ENCODE measurements at places on chromosomes 2 and 18.

GRCh38 chr2:1515073-1515430 is 101.8 kb downstream of the TPO start:
- no peak for DNase-seq

DNA sequence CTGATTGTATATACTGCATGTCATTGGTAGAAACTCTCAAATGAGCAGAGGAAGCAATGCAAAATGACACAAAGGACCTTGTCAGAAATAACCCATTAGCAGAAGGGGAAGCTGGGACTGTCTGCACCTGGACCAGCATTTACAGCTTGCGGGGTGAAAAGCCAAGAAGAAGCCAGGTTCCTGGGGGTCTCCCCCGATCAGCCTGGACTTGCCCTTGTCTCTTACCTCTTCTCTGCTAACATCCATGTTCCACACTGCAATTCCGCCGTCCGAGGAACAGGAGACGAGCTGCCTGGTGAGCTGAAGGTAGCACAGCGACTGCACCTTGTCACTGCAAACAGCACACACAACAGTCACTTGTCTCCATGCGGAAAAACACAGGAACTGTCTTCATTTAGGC is 51.1 kb downstream of the WDFY1 start:
- DNase-seq = no peak

GRCh38 chr2:120174963-120175581 is 48.1 kb downstream of the TMEM185B start:
- DNase-seq = no peak

- no peak for DNase-seq
Observed at GRCh38 chr2:12694990-12695774, 21.6 kb upstream of the TRIB2 start.

- DNase-seq = no peak
Observed at GRCh38 chr2:14126846-14127245, 505.7 kb upstream of the LRATD1 start.

- DNase-seq = no peak
Observed at GRCh38 chr18:23106575-23106974, 28.7 kb upstream of the CABLES1 start.

GRCh38 chr18:22173221-22173927 is 4.0 kb downstream of the GATA6 start:
- DNase-seq = no peak

DNA sequence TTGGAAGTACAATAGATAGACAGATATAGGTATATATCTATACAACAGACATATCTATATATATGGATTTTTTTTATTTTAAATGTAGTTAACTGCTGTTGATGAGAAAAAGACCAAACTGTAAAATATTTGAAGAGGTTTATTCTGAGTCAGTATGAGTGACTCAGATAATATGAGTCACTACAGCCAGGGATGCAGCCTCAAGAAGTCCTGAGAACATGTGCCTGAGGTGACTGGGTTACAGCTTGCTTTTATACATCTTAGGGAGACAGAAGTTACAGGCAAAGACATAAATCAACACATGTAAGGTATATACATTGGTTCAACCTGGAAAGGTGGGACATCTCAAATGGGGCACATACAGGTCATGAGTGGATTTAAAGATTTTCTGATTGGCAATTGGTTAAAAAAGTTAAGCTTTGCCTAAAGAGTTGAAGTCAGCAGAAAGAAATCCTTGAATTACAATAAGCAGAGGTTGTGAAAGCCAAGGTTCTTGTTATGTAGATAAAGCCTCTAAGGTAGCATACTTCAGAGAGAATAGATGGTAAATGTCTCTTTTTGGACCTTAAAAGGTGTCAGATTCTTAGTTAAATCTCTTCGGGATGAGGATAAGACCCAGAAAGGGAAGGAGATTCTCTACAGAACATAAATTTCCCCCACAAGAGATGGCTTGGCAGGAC is 149.9 kb downstream of the RBM43 start:
- DNase-seq = no peak

DNA sequence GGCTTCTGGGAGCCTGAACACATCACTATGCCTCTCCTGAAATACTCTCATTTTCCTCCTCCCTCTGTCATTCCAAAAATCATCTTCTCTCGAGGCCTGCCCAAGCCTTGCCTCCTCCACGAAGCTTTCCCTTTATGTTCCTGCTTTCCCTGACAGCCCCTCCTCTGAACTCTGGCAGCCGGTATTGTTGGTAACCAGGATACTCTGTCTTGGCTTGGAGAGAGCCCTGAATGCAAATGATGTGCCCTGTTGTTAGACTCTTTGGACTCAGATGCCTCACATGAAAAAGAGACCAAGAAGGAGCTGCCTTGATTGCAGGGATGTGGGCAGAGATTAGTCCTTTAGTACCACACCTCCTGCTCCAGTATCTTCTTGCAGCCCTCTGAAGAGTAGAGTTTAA is 138.5 kb upstream of the DLX2 start:
- DNase-seq = no peak

GRCh38 chr2:212088353-212088752 is 450.2 kb downstream of the ERBB4 start:
- DNase-seq = no peak

GRCh38 chr2:30968660-30969397 is 161.6 kb upstream of the CAPN13 start:
- DNase-seq = no peak

GRCh38 chr2:150620855-150621254 is 133.4 kb upstream of the RND3 start:
- DNase-seq = no peak

DNA sequence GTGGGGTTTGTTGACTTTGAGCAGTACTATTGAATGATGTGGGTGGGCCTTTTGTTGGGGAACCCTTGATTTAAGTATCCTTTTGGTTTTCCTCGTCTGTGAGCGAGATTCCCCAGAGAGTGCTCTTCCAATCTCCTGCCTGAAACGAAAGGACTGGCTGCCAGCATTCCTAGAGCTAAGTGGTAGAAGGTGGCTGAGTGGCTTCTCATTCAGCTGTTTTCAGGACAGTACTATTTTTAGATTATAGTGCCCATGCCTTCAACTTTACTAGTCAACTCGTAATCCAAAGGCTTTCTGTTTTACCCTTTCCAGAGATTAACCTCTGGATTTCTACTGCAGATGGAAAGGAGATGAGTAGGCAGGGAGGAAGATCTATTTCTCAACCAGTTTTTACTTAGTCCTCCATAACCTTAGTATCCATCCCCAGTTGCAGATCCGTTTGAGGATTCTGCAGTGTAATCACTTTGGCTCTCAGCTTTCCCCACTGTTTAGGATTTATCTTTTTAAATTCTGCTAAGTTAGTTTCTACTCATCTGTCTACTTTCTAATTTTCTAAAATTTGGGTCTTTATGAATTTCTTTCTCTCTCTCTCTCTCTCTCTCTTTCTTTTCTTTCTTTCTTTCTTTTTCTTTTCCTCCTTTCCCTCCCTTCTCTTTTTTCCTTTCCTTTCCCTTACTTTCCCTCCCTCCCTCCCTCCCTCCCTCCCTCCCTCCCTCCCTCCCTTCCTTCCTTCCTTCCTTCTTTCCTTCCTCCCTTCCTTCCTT is 9.2 kb downstream of the SLC4A1AP start:
- no peak for DNase-seq

- DNase-seq = no peak
Observed at GRCh38 chr2:33620-34019, 12.7 kb downstream of the FAM110C start.

DNA sequence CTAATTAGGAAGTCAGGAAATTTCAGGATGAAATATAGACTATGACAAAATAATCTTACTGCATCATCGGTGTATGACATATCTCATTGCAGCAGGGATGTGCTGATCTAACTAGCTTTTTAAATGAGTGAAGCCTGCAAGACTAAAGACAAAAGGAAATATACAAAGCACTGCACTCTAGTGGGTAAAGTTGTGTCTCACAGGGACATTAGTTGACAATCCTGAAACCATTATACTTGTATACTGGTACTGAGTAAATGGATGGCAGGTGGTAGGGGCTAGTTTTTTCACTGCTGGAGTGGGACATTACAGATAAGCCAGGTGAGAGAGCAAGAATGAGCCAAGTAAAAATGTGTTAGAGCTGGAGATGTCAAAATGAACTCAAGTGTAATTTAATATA is 317.5 kb upstream of the RAB6C start:
- no peak for DNase-seq

DNA sequence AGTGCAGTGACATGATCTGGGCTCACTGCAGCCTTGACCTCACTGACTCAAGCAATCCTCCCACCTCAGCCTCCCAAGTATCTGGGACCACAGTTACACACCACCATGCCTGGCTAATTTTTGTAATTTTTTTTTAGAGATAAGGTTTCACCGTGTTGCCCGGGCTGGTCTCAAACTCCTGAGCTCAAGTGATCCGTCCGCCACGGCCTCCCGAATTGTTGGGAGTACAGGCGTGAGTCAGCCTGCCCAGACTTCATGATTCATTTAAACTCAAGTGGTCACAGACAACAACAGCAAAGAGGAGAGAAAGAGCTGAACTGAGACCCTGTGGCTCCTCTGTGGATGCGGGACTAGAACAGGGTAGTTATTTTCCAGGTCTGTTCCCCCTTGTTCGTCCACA is 83.0 kb downstream of the TSHZ1 start:
- DNase-seq = no peak

DNA sequence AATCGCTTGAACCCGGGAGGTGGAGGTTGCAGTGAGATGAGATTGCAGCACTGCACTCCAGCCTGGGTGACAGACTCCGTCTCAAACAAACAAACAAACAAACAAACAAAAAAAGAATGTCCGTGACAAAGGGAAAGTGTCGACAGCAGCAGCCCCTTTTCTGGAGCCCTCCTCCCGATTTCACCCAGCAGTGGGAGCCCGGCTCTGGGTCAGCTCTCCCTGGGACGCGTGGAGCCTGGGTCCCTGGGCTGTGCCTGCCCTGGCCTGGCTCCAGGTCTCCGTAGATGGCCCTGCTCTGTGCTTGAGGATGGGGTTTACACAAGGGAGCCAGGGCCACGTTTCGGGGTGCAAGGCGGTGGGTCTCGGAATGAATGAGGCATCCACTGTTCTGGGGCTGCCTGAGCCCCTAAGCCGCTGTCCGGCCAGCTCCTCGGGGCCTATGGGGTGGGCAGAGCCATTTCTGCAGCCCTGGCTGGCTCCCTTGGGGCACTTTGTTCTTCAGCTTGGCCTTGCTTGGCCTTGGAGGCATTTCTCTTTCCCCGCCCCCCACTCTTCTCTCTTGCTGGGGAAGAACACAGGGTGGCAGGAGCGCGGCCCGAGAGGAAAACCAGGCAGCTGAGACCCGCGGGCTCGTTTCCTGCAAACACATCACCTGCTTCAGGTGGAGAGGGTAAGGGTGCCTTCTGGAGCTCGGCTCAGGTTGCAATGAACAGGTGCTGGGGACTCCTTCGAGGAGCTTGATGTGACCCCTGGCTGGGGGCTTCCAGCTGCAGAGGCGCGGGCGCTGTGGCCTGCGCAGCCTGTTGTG is 29.1 kb downstream of the RTP5 start:
- DNase-seq = no peak

DNA sequence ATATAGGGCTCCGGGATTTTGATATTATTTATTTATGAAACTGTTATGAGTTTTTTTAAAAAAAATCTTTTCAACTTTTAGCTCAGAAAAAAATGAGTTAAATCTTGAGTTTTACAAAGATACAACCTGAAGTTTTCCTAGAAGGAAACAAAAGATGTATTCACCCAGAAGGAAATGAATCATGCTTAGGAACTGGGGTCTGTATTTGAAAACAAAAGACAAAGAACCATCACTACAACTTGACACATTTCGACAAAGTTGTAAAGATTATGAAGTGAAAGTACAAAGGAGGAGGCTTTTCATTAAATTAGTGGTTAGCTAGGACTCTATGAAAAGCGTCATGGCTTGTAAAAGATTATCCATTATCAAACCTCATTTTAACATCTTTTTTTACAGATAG is 143.3 kb downstream of the PDE1A start:
- DNase-seq = no peak

DNA sequence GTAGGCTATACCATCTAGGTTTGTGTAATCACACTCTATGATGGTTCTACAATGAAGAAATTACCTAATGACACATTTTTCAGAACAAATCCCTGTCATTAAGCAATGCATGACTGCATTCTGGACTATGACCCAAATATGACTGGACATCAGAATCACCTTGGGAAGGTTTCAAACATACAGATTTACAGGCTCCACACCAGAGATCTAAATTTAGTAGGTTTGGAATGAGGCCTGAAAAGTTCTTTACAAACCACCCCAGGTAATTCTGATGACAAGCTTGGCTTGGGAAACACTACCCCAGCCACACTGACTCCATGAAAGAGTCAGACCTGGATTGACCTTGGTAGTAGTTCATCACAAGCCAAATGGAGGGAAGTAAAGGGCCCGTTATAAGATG is 52.2 kb upstream of the NFE2L2 start:
- DNase-seq = no peak

DNA sequence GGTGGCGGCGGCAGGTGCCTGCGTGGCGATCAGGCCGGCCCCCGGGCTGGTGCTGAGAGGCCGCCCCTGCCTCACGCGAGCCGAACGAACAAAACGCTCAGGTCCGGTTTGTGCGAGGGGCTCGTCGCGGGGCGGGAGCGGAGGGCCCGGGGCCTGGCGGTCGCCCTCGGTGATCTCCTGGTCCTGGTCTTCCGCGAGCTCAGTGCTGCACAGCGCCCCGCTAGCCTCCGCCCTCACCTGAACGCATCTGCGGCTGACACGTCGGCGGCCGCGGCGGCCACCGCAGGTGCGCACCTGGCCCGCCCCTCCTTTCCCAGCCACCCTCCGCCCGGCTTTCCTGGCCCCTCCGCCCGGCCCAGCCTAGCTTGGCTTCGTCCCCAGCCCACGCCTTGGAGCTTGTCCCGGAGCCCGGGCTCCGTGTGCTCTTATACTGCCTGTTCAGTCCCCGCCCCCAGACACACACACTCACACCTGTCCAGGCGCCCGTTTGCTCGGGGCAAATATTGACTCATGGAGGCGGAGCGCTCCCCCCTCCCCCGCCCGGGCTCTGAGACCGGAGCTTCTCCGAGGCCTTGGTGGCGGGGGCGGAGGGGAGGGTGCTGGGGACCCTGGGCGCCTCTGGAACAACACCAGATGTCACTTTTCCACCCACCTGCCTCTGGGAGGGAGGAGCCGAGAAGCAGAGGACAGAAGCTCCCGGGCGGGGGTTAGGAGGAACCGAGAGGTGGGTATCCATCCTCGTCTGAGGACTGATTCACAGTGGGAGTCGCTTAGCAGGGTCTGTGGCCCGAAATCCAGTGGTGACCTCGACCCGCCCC is 8.6 kb upstream of the CRYBA2 start:
- peak; percentile 92 for DNase-seq

GRCh38 chr2:43293744-43294695 is 67.6 kb upstream of the ZFP36L2 start:
- no peak for DNase-seq

DNA sequence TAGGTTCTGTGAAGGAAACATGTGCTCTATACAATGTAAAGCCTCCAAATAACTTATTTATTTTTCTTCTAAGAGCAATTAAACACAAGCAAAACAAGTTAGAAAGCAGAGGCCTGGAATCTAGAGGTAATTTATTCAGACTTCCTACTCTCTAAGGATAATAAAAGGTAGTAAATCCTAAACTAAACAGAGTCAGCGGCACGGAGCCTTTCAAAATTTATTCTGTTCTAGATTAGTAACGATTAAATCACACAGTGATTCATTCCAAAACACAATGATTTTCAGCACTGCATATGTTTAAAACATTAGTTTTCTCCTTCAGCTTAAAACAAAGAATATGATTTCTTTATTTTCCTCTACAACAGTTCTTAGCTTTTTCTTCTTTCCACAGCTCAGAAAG is 160.9 kb downstream of the FBXO15 start:
- DNase-seq = no peak

Measured in NCI-H2081 treated with DMSO at 0.1 percent for 48 hours (cell line).